ENCODE measurements at places on chromosomes 16 and 17.
A peak's percentile ranks its signal among the peaks of the same experiment; 100 is the strongest.

- DNase-seq = no peak
These were observed 65.4 kb downstream of the SSH2 start for GRCh38 chr17:29864615-29865014.

- DNase-seq = no peak
These were observed 3.2 kb downstream of the SLC46A1 start for GRCh38 chr17:28402844-28403243.

GRCh38 chr16:66612422-66612821, 7.9 kb downstream of the CMTM3 start:
- no peak for DNase-seq

DNA sequence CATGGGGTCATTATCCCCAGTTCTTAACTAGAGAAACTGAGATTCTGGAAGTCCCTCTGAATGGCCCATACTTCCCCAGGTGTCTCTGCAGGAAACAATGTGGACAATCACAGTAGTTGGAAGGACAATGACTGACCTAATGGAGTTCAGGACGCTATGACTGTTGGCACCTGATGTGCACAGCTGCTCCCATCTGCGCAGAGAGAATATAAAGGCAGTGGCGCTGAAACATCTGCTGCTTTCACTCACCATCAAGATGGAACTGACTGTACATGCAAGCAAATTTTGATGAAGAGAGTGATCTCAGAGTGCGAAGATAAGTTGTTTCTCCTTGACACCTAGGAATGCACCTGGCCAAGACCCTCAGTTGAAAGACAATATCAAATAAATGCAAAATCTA, 395.7 kb upstream of the ASIC2 start:
- no peak for DNase-seq

- no peak for DNase-seq
These were observed 7.8 kb downstream of the CLCN7 start for GRCh38 chr16:1466968-1467521.

DNA sequence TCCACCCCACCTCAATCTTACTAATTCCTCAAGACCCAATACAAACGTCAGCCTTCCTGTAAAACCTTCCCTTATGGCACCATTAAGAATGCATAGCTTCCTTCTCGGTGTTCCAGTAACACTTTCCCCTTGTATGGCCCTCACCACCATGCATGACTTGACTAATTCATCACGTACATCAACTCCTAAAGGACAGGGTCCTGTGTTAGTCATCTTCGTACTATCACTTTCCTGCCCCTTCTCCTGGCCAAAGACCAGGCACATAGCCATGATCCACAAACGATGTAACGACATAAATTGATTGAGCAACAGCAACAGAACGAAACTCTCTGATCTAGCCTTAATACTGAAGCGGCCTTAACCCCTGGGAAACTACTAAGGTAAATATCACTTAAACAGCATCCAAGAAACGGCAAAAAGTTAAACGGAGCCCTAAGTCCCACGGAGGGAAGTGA, 612 bp downstream of the PSMD12 start:
- no peak for DNase-seq

- peak; percentile 93 for DNase-seq
These were observed 33.3 kb downstream of the PLCD3 start for GRCh38 chr17:45098869-45099616.

DNA sequence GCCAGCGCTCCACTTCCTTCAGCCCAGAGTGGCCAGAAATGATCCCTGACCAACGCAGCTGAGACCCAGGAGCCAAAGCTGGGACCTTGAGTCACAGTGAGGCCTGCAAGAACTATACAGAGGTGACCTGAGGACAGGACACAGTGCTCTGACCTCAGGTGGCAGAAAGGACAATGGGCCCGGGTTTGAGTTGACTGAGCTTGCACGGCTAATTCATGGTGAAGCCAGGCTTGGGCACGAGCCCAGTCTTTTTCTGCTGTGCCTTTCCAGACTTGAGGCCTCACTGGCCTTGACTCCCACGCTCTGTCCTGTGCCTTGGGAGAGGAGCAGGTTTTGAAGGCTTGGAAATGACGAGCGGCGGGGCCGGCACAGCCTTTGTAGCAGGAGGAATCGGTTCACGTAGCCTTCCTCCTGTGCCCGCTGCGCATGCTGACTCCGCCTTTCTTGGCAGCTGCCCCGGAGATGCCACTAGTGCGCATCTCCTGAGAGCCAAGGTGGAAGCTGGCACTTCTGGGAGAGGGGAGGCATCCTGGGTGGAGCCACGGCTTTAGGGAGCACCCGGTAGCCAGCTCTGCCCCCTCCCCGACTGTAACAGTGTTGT, 34.9 kb downstream of the NDEL1 start:
- no peak for DNase-seq

DNA sequence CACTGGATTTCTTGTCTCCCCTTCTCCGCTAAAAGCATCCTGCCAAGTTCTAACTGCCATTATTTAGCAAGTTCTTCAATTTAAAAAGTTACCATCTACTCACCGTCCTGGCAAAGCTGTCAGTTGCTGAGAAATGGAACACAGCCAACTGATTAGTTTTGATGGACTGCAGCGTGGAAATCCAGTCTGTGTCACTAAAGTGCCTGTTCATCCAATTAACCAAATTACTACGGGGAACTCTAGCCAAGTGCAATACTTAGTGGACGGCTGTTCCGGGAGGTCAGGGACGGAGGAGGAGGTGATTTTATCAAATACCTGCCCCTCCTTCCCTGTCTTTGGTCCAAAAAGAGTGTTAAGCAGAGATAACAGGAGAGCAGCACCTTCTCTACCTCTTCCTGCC, 260.7 kb downstream of the MAF start:
- no peak for DNase-seq

GRCh38 chr16:62832214-62832613, 796.0 kb upstream of the CDH8 start:
- DNase-seq = no peak

DNA sequence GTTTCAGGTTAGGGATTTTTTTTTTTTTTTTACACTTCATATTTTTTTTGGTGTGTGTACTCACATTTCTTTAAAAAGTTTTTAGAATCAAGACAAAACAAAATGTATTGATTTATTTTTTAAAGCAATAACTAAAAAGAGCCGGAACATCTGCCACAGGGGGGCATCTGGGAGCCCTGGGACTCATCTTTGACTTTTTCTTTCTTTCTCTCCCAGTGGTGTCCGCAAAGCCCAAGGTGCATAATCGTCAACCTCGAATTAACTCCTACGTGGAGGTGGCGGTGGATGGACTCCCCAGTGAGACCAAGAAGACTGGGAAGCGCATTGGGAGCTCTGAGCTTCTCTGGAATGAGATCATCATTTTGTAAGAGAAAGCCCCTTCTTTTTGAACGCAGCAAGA, 36.3 kb downstream of the WWP2 start:
- no peak for DNase-seq

DNA sequence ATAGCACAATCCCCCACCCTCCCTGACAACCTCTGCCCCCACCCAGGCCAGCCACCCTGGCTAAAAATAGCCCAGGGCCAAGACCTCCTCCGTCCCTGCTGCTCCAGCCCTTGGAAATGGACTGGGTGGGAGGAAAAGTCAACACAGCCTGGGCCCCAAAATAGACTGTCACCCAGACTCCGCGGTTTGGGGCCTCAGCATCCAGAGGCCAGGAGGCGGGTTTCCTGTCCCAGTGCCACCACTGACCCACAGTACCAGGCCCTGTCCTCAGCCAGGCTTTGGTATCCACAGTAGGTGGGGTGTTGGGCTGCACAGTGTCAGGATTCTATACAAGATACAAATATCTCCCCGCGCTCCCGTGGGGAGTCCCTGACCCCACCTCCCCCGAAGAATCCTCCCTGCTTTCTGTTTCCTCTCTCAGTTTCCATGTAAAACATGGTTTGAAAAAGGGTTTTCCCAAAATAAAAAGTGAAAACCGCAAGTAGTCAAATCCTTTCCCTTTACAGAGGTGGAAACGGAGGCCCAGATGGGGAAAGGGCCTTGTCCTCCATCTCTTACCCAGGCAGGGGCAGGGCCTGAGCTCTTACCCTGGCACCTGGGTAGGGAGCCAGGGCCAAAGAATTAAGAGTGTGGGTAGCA, 20.1 kb downstream of the CPNE2 start:
- DNase-seq = no peak

DNA sequence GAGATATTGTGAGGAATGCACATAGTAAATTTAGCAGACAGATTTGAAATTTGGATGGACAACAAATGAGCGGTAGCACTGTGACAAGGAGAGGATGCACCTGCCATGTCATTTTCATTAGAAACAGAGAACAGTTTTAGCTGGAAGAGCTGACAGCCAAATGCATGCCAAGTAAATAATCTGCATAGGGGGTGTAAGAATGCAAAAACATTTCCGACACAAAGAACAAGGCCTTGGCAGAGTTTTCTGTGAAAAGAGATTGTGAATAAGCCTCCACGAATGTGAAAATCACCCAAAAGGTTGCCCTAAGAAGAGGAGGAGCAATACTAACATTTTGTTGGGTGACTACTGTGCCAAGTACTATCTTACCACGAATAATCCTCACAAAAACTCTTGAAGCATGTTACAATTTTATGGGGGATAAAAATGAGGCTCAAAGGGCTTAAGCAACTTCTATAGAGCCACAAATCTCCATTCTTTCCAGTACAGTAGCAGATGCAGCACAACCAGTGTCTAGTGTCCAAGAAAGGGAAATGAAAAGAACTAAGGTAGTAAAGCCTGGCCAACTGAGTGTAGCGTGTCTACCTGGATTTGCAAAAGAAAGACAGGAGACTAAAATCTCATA, 28.3 kb downstream of the TMEM100 start:
- no peak for DNase-seq

DNA sequence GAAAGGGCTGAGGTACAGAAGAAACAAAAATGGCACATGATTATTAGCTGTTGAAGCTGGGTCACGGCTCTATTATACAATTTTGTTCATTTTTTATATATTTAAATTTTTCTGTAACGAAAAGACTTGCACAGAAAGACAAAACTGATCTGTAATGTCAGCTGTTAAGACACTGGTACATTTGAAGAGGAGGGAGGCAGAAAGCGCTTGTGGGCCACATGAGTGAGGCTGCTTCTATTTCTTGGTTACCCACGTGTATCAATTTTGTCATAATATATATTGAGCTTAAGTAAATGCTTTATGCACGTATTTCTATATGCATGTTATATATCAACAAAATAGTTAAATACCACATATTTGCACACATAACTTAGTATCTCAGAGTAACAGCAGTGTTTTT, 151.8 kb upstream of the KCNJ18 start:
- no peak for DNase-seq

DNA sequence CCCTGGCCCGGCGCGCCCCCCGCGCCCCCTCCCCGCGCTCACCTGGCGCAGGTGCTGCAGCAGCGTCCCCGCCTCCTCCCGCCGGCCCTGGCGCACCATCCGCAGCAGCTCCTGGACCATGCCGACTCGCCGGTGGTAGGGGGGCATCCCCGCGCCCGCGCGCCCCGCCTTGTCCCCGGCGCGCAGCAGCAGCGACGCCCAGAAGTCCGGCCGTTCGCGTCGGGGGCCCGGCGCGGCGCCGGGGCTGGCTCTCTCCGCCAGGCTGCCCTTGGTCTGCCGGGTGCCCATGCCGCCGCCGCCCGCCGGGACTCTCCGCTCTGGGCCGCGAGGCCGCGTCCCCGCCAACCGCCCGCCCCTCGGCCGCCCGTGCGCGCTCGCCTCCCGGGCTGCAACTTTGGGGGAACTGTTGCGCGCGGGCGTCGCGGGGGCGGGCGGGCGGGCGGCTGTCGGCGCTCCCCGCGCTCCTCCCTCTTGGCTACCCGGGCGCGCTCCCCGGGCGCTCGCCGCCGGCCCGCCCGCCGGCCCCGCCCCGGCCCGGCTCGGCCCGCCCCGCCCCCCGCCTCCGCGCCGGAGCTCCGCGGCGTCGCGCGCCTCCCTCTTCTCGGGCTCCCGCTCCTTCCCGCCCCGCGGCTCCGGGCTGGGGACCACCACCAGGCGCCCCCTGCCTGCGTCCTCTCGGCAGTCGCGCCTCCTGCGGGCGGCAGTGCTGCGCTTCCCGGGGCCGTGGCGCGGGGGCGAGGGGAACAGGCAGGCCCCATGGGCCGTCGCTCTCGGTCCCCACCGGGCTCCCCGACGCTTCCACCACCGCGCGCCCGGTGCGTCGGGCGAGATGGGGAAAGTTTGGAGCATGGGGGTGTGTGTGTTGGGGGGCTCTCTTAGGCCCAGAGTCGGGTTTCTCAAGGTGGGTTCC, at the start of gene LRRC75A:
TSS of gene LRRC75A (minus strand) at position 491 of the 910 bp plus-strand sequence. CDS start at position 288, 203 bp downstream.
- DNase-seq = no peak

GRCh38 chr17:38864636-38865398, 5.0 kb upstream of the LASP1 start:
- no peak for DNase-seq

DNA sequence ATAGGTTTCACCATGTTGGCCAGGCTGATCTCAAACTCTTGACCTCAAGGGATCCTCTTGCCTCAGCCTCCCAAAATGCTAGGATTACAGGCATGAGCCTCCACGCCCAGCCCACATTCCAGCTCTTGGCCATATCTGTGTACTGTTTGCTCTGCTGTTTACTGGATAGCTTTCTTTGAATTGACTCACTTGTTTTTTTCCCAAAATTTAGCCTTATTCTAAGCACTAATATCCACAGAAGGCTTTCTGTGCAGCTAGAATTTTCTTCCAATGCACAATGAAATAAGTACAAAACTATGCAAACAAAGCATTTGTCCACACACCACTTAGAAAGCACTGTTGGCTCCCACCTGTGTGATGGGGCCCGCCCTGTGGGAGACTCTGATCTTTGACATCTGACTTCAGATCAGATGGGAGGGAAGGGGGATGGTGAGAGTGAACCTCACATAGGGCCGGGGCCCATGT, 72.2 kb downstream of the CLEC16A start:
- DNase-seq = no peak

DNA sequence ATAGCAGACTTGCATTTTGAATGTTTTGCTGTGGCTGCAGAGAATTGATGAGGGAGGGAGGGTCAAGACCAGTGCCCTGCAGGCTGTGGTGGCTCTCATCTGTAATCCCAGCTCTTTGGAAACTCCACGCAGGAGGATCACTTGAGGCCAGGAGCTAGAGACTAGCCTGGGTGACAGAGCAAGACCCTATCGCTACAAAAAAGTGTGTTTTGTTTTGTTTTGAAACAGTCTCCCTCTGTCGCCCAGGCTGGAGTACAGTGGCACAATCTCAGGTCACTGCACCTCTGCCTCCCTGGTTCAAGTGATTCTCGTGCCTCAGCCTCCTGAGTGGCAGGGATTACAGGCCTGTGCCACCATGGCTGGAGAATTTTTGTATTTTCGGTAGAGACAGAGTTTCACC, 1.9 kb upstream of the UBE2G1 start:
- DNase-seq = no peak

GRCh38 chr16:89437251-89437987, 52.9 kb downstream of the ANKRD11 start:
- no peak for DNase-seq

GRCh38 chr16:70760221-70760620, 40.7 kb downstream of the VAC14 start:
- DNase-seq = no peak

GRCh38 chr16:12066823-12067222, 90.3 kb downstream of the SNX29 start:
- no peak for DNase-seq

GRCh38 chr17:35314415-35315216, 58.8 kb downstream of the SLFN11 start:
- no peak for DNase-seq

GRCh38 chr17:51107778-51108177, 12.9 kb downstream of the SPAG9 start:
- DNase-seq = peak; percentile 78

GRCh38 chr17:46741122-46741730, 77.3 kb downstream of the WNT3 start:
- no peak for DNase-seq
